Hippocampal formation (tissue), 2 donors: ENCODE measurements at places on chromosomes 12 and 14.

DNA sequence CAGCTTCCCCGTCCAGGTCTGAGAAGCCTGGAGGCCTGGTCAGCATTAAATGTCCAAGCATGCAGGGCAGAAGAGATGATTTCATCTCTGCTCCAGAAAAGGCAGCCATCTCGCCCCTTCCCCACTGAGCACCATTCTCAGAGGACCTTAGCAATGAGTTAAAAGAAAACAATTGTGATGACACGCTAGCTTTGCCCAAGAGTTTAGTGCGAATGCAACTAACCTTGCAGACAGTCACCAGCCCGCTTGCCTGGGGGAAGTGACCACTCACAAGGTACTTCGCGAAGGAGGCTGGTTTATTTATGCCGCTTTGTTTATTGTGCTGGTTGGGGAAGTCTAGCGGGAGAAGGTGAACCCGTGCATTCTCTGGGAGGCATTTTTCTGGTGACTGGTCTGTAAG is 170.7 kb downstream of the RBM19 start:
- DNase-seq: no peak

DNA sequence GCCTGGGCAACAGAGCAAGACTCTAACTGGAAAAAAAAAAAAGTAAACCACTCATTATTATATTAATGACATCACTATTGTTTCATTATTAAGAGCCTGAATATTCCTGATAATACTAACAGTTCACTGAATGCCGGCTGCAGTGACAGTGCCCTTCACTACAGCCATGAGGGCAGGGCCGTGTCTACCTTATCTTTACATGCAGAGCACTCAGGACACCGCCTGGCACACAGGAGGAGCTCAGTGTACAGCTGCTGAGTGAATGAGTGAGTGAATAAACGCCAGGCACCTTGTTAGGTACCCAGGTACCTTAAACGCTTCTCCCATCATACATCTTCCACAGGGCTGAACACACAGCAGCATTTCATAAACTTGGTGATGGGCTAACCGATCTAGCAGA is 23.2 kb downstream of the ZFYVE1 start:
- DNase-seq: no peak

- DNase-seq: peak; percentile 39
These were observed 666 bp downstream of the FMNL3 start for GRCh38 chr12:49706351-49707127.

- DNase-seq: peak; percentile 17
These were observed 147.6 kb downstream of the CHST11 start for GRCh38 chr12:104604070-104604994.

DNA sequence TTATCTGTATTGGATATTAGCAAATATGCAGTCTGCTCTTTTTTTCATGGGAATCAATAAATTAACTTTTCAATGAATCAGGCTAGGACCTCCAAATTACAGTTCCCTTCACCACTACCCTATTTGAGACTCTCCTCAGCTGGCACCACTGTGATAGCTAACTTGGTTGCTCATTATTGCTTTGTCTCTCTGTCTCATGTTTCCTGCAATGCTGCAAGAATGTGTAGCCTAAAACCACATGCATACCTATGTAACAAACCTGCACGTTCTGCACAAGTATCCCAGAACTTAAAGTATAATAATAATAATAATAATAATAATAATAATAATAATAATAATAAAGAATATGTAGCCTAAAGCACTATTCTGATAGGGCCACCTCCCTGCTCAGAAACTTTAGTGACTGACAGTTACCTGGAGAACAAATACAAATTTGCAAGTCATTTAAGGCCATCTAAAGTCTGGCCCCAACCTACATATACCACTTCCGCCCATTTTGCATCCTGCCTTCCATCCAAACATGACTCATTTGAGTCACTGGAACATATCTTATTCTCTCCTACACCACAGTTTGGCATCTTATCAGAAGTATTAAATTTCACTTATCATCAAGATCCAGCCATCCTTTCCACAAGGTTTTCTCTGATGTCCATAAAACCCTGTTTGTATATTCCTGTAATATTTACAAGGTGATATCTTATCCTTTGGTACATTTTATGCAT is 215.1 kb downstream of the LRRK2 start:
- DNase-seq: no peak

DNA sequence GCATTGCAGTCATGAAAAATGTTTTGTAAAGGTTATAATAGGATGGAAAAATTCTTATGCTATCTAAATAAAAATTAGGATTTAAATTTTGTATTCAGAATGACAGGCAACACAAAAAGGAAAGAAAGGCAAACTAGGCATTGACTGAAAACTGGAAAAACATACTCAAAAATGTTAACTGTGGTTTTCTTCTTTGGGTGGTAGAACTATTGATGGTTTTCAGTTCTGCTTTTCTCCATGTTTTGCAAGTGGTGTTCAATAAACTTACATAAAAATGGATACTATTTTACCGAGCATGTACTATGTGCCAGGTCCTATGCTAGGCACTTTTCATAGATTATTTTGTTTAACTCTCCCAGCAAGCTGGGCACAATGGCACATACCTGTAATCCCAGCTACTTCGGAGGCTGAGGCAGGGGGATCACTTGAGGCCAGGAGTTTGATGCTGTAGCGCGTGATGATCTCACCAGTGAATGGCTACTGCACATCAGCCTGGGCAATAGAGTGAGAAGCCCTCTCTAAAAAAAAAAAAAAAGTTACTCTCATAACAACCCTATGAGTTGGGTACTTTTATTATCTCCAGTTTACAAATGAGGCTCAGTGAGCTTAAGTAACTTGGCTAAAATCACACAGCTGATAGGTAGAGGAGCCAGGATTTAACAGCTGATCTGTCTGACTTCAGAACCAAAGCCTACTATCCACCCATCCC is 26.3 kb upstream of the TCP11L2 start:
- DNase-seq: no peak

GRCh38 chr14:54221971-54222370 is 174.8 kb upstream of the CDKN3 start:
- no peak for DNase-seq

- no peak for DNase-seq
These were observed 33.9 kb downstream of the SLC35F4 start for GRCh38 chr14:57831981-57832380.

DNA sequence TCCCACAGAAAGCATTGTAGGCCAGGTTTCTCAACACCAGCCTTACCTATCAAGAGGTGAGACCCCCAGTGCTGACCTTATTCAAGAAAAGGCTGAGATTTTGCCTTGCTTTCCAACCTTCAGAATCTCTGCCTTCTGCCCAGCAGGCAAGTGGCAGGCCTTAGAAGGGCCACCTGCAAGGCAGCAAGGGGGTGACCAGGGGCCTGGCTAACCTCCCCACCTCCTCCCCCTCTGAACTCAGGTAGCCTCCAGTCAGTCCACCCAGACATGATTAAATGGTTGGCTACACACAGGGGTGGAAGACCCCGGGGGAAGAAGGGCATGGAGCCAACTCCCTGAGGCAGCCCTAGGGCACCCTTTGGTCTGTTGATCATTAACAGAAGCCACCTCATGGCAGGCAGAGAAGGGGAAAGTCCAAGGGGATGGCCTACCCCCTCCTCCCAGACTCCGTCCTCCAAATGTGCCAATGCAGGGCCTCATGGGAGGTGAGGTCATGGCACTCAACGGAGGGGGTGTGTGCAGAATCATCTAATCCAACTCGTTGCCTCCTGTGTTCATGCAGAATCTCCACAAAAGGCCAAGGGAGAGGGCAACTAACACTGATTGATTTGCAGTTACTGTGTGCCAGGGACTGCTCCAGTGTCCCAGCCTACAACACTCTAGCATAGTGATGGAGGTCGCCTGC is 8.5 kb downstream of the ZFP36L1 start:
- DNase-seq: no peak

GRCh38 chr12:78835493-78835892 is 29.1 kb upstream of the SYT1 start:
- DNase-seq: no peak

DNA sequence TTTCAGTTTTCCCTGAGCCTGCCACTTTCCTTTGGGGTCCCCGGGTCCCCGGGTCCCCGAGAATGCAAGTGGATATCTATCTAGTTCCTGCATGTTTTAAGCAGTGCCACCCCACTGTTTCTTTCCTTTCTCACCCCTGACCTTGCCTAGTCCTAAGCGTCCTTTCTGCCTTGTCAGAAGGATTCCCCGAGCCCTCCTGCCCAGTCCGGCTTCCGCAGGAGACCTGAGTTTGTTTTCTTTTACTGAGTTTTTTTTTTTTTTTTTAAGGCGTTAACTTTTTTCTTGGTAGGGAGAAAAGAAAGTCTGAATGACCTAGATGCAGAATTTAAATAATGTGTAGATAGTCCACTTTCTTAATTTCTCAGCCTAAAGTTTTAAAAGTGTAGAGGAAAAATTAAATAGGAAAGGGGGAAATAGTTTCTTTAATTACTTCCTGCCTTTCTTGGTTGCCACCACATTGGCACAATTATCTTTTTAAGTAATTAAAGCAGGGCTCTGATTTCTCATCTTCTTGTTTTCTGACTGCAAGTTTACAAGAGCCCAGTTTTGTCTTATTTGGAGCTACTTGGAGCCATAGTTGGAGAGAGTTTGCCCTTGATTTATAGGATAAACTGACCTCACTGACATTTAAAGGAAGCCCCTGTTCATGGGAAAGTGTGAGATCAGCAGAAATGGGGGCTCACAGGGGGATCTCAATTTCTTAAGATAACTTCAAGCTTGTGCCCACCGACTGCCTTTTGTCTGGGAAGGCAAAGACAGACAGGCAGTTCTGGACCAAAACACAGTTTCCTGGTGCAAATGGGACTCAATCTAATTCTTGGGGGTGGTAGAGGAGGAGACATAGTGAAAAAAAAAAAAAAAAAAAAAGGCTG is 2.9 kb downstream of the PAX9 start:
- DNase-seq: no peak

GRCh38 chr14:85934886-85935254 is 404.9 kb downstream of the FLRT2 start:
- no peak for DNase-seq

DNA sequence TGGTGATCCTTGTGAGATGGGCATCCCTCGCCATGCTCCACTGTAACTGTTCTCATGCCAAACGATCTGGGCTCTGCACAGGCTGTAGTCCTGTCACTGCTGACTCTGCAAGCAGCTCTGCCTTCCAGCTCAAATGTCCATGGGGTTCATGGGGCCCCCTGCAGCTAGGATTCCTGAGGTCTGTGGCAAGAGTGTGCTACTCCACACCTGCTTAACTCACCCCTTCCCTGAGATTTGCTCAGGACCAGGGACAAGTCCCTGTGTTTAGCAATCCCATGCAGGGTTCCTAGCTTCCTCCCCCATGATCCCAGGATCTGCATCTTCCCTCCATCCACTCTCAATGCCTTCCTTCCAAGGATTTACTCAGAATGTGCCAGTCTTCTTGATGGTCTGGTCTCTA is 241.0 kb downstream of the ASCL1 start:
- DNase-seq: no peak

DNA sequence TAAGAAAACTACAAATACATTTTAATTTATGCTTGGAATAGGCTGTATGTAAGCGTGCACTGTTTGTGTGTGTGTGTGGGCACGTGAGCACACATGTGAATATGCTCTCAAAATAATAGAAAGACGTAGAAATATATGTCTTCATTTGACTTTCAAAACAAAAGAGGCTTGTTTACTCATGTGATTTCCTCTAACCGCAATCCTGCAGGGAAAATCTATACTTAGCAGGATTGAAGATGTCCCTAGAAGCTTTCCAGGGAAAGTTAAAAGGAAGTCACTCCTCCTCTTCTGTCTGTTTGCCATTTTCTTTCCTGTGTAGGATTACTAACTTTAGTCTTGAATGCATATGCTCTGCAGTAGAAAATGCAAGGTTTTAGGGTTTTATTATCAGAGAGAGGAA is 404.7 kb downstream of the MDGA2 start:
- DNase-seq: no peak

- DNase-seq: no peak
These were observed 6.8 kb downstream of the PFKM start for GRCh38 chr12:48125985-48126384.

GRCh38 chr14:63178912-63179311 is 25.3 kb upstream of the RHOJ start:
- no peak for DNase-seq

GRCh38 chr14:54472315-54472714 is 16.5 kb downstream of the GMFB start:
- no peak for DNase-seq
